GM03348 (cell line): ENCODE measurements at places on chromosomes 5 and 9.

DNA sequence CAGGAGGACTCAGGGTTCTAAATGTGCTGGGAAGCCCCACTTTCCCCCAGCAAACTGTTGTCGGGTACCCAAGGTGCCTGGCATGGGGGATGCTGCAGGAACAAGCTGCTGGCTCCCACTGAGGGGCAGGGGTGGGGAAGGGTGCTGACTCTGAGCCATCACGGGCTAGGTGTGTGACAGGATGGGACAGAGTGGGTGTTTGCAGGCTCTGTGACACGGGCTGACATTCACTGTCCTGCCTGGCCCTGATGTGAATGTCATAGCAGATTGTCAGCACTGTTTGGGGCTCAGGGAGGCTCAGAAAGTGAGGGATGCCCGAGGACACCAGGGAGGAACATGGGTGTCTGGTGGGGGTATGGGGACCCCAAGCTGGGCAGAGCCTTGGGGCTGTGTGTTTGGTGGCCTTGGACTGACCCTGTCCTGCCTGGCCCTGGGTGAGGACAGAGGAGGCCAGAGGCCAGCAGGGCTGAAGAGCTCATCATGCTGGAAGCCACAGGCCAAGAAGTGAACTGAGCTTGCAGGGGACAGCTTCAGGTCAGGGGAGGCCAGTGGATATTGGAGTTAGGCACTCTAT is 20.6 kb downstream of the WNK2 start:
- DNase-seq = no peak

DNA sequence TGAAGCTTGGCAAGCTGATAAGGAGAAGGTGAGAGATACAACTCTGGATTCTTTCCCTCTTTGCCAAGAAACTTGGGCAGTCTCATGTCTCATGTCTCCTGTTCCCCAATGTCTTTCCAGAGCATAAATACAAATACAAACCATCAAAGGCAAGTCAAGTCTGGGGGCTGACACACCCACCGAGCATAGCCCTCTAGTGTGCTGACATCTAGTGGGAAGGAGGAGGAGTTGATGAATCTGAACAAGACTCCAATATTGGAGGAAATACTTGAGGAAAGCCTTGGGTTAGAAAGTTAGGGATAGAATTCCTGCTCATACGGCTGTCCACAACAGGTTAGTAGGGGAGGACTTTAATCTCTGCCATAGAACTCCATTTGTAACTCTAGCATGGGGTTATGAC is 8.6 kb downstream of the MLANA start:
- DNase-seq = no peak

DNA sequence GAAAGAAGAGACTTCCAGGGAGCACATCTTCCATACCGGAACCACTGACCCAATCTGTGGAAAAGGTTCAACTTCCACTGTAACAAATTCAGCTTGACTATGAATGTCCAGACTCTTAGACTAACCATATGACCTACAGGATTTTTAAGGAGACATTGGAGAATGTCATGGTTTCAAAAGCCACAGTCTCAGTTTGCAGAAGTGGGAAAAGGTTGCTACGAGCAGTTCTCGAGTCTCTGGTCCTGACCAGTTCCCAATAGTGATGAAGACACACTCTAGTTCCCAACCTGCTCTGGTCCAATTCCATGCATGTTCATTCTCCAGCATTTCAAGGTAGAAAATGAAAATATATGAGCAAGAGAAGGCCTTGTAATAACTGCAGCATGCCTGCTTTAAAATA is 158.0 kb downstream of the MAPKAP1 start:
- no peak for DNase-seq

DNA sequence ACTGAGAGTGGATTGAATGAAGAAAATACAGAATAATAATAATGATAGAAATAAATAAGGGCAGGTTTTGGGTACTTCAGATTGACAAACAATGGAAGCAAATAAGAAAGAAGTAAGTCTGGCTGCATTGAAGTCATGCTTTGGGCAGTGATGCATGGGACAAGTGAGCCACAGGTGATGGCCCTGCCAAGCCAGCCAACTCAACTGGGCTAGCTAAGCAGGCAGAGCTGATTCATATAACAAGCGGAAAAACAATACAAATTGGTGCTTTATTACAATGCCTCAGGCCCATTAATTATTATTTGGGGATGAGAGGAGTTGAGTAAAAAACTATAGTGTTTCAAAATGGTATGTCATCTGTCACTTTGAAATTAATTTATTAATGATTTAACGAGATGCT is 502.0 kb downstream of the CDH12 start:
- DNase-seq = no peak

- no peak for DNase-seq
These were observed 27.9 kb upstream of the GALNT10 start for GRCh38 chr5:154162539-154163151.

GRCh38 chr5:77993855-77994318 is 217.7 kb upstream of the TBCA start:
- DNase-seq = no peak
